Esophagus muscularis mucosa (tissue), 4 donors: ENCODE measurements at places on chromosomes 12 and 14. TPM values are rescaled to one million over a fixed set of nuclear protein-coding genes. Genes with fewer than 3 reads are reported as not detected.

The PTGR2 gene
- total RNA-seq, result 4.4 TPM

The PPFIA2 gene
- total RNA-seq, result 2.9 TPM

The ZBTB42 gene
- total RNA-seq, result 2.5 TPM

The ASPG gene
- total RNA-seq, result 0.33 TPM

The GDF3 gene
- 0.40 TPM for total RNA-seq

The GUCY2C gene
- not detected for total RNA-seq

The MIPOL1 gene
- 21.2 TPM for total RNA-seq

The SMIM41 gene
- total RNA-seq, result 2.1 TPM

The TROAP gene
- 0.80 TPM for total RNA-seq

DNA sequence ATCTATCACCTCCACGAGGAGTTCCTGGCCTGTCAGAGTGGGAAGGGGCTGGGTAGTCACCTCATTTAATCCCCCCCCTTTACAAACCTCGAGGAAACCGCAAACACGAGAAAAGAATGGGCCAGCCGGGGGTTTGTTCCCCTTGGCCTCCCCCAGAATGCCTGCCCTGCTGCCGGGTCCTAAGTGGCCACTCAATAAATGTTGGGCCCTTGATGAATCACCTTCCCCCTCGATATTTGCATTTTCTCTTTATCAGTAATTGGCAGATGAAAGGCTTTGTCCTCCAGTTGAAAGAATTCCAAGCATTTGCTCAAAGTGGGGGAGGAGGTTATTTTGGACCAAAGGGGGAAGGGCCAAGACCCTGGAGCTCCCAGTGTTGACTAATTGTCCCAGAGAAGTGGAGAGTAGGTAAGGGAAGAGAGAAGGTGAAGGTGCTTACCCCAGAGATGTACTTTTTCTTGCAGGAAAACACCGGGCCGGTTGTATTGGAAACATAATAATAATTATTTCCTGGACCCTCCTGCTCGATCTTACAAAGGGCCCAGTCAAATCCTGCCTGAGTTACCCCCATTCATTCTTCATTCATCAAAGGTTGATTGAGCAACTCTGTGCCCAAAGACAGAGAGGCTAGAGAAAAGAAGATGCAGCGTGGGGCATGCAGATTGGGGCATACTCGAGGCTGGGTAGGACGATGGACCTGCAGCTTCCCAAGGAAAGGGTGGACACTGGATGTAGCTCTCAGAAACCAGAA lies 1.9 kb upstream of the KDM2B start:
- H3K36me3 ChIP-seq, result no peaks in the 10 kb centered on the region
- H3K4me1 ChIP-seq, result peaks cover 40% of the 10 kb centered on the region
- peak overlapping the region; percentile 93 for H3K27ac ChIP-seq
- no peaks in the 10 kb centered on the region for H3K27me3 ChIP-seq

GRCh38 chr14:76759589-76759988 lies 1.7 kb upstream of the VASH1 start:
- H3K36me3 ChIP-seq, result no peaks in the 10 kb centered on the region
- DNase-seq, result no peak
- peaks cover 5% of the 10 kb centered on the region for H3K4me1 ChIP-seq
- H3K27me3 ChIP-seq, result no peaks in the 10 kb centered on the region

DNA sequence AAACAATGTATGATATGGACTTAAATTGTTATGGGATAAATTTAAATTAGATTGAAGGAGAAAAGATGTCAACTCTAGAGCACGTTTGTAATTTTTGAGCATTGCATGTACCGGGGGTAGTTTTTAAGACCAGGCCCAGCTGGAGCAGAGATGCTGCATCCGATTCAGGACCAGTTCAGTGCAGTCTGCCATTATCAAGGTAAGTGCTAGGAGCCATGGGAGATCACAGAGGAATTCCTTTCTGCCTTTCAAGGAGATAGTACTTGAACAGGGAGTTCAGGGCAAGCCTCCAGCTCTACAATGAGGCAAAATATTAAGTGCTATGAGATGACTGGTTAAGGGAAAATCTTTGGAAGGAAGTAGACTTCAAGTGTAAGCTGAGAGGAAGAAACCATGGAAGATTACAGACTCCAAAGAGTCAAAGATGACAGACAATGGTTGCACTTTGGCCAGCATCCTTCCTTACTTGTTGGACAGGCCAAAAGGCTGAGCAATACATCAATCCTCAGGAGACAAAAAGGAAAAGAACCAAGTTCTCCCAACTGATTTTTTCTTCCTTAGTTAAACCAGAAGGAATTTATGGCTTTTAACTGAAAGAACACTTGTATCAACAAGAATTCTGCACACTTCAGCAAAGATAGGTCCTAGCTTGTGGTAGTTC lies 113.2 kb upstream of the HIF1A start:
- H3K4me1 ChIP-seq, result peaks cover 27% of the 10 kb centered on the region
- peak overlapping the region; percentile 71 for H3K27ac ChIP-seq
- no peaks in the 10 kb centered on the region for H3K27me3 ChIP-seq
- peak; percentile 21 for DNase-seq
- no peaks in the 10 kb centered on the region for H3K36me3 ChIP-seq

DNA sequence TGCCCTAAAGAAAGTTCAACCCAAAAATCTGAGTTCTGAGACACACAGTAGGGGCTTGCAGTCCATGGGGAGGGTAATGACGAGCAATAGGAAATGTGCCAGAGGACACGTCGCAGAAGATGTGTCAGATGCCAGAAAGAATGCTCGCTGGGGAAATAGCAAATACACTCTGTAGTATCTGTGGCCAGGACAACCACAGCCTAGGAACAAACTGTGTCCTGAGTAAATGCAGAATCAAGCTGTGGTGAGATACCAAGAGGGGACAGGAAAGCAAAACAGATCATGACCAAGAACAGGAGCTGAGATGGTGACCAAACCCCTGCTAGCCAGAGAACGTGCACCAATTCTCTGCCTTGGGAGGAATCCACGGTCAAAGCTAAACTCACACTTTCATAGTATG lies 9.1 kb downstream of the CRACR2A start:
- H3K27me3 ChIP-seq, result no peaks in the 10 kb centered on the region
- no peak for DNase-seq
- H3K36me3 ChIP-seq, result no peaks in the 10 kb centered on the region
- H3K27ac ChIP-seq, result no peak overlapping the region
- H3K4me3 ChIP-seq, result no peak overlapping the region
- no peaks in the 10 kb centered on the region for H3K4me1 ChIP-seq

DNA sequence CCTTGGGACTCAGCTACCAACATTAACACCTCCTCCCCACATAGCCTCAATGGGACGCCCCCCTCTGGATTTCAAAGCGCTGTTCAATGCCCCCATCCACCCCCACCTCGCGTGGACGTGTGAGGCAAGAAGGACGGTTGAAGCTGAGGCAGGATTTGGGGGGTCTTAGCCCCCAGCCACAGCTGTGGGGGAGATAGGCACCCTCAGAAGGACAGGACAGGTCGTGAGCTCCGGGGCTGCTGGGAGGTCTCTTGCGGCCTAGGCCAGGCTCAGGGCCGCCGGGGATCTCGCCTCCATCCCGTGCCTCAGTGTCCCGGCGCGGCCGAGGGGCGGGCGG lies 8.3 kb upstream of the SP7 start:
- H3K27me3 ChIP-seq, result no peaks in the 10 kb centered on the region
- peak overlapping the region; percentile 81 for H3K4me3 ChIP-seq
- DNase-seq, result no peak
- H3K4me1 ChIP-seq, result peaks cover 11% of the 10 kb centered on the region

GRCh38 chr14:74583689-74584434 lies 28.2 kb downstream of the LTBP2 start:
- no peak overlapping the region for H3K4me3 ChIP-seq
- H3K4me1 ChIP-seq, result peaks cover 52% of the 10 kb centered on the region
- no peaks in the 10 kb centered on the region for H3K27me3 ChIP-seq
- H3K36me3 ChIP-seq, result no peaks in the 10 kb centered on the region
- no peak overlapping the region for H3K27ac ChIP-seq
- no peak for DNase-seq

DNA sequence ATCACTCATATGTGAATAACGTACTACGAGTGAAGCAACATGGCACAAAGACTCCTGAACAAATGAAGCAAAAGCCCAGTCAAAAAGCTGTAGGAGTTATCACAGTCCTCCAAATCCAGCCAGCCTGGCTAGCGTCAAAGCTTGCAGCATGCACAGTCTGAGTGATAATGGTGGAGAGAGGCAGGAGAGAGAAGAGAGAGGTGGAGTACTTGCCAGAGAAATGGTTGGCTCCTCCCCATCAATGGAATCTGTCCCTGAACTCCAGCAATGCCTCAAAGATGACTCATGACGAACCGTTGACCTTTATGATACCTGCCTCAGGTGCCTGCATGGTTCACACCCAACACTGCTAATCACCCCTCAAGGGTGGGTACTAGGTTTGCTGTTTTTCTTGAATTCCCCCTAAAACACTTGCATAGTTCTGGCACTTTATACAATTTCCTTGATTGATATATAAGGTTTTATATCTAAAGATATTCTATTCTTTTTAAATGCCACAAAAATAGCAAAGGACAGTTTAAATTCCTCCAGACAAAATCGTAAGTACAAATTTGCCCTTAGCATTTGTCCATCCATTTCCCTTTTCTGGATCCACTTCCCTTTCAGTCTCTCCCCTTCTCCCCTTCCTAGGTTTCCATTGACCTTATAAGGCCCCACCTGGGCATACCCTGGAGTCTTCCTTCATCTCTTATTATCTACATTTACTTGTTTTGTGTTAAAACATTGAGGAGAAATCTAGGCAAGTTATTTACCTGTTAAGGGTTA lies 10.2 kb downstream of the ARHGDIB start:
- no peaks in the 10 kb centered on the region for H3K36me3 ChIP-seq
- H3K27me3 ChIP-seq, result no peaks in the 10 kb centered on the region
- DNase-seq, result no peak

GRCh38 chr12:81077686-81078441 lies at the start of gene ACSS3:
Gene ACSS3, plus strand, starts transcription at chr12:81078079. Its CDS starts 42 bp downstream, at chr12:81078121.
- H3K27ac ChIP-seq, result peak within 1 kb of the TSS; percentile 58
- peak within 1 kb of the TSS; percentile 57 for H3K4me3 ChIP-seq

DNA sequence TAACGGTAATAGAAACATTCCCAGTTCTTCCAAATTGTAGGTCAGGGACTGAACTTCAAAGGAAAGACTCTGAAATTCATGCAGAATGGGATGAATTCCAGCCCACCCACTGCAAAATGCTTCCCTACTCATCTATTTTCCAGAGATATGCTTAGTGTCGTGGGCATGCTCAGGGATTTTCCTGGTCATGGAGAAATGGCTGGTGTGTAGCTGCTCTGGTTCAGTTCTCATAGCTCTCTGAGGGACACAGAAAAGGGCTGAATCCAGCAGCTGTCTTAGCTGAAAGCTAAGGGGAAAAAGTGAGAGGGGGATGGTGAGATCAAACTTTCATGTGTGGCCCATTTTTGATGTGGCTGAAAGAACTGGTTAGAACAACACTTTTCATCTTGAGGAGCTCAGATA lies 72.9 kb upstream of the KRAS start:
- no peak overlapping the region for H3K4me3 ChIP-seq
- no peaks in the 10 kb centered on the region for H3K27me3 ChIP-seq

- peaks cover 2% of the 10 kb centered on the region for H3K36me3 ChIP-seq
- no peaks in the 10 kb centered on the region for H3K27me3 ChIP-seq
These were observed 6.9 kb downstream of the GALNT4 start for GRCh38 chr12:89517720-89518119.

- H3K4me1 ChIP-seq, result peaks cover 45% of the 10 kb centered on the region
- DNase-seq, result no peak
These were observed 20.6 kb downstream of the CCDC92 start for GRCh38 chr12:123952037-123952436.

- H3K4me3 ChIP-seq, result no peak overlapping the region
- DNase-seq, result no peak
- H3K36me3 ChIP-seq, result no peaks in the 10 kb centered on the region
- H3K27ac ChIP-seq, result no peak overlapping the region
- H3K27me3 ChIP-seq, result no peaks in the 10 kb centered on the region
- H3K4me1 ChIP-seq, result peaks cover 50% of the 10 kb centered on the region
These were observed 72.1 kb downstream of the PLEKHA5 start for GRCh38 chr12:19201661-19202060.

GRCh38 chr12:116323406-116324386 lies 46.2 kb upstream of the MED13L start:
- no peaks in the 10 kb centered on the region for H3K27me3 ChIP-seq
- H3K4me3 ChIP-seq, result no peak overlapping the region
- DNase-seq, result no peak
- H3K27ac ChIP-seq, result no peak overlapping the region
- H3K36me3 ChIP-seq, result no peaks in the 10 kb centered on the region

DNA sequence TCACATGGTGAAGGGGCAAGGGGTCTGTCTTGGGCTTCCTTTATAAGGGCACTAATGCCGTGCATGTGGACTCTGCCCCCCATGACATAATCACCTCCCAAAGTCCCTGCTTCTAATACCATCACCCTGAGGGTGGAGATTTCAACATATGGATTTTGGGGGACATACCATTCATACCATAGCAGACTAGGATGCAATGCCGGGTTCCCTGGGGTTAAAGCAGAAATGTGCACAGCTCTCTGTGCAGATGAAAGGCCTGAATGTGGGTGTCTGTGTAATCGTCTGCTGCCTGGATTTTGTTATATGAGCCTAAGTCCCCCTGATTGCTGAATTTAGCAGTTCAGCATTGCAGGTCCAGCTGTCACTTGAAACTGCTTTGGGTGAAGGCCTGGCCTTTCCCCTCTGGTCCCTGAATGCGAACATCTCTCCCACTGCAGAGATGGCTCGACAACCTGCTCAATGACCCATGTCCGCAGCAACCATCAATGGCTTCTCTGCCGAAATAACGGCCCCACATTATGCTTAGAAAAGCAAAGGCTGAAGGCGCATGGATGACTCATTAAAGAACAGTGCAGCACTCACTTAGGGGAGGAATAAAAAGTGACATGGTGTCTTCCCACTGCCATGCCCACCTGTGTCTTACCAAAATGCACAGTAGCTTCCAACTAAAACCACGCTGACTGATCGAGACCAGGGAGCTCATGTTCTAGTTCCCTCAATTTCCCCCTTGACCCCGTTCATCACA lies 286.3 kb downstream of the DPF3 start:
- H3K4me1 ChIP-seq, result no peaks in the 10 kb centered on the region
- peak; percentile 87 for DNase-seq
- no peaks in the 10 kb centered on the region for H3K27me3 ChIP-seq

GRCh38 chr14:20614038-20614840 lies 23.1 kb upstream of the RNASE12 start:
- H3K36me3 ChIP-seq, result no peaks in the 10 kb centered on the region
- no peaks in the 10 kb centered on the region for H3K27me3 ChIP-seq

GRCh38 chr14:92737206-92737605 lies 11.2 kb downstream of the LGMN start:
- no peak overlapping the region for H3K27ac ChIP-seq
- peaks cover 20% of the 10 kb centered on the region for H3K36me3 ChIP-seq
- no peaks in the 10 kb centered on the region for H3K4me1 ChIP-seq
- no peak for DNase-seq
- H3K27me3 ChIP-seq, result no peaks in the 10 kb centered on the region
- no peak overlapping the region for H3K4me3 ChIP-seq

DNA sequence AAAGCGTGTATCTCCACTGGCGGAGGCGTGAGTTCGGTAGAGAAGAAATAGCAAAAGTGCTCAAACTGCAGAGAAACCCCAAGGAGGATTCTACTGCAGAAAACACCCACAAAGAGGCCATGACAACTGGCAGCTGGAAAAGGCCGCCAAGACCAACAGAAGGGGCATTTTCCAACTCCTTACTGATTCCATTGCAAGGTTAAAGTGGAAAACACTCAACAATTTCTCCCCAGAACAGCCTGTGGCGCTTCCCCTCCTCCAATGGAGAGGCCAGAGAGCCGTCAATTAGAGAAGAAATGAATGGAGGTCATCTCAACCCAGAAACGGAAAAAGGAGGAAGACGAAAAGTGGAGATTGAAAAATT lies 618 bp upstream of the ANKRD52 start:
- peaks cover 33% of the 10 kb centered on the region for H3K4me1 ChIP-seq
- H3K27ac ChIP-seq, result peak overlapping the region; percentile 93
- H3K27me3 ChIP-seq, result no peaks in the 10 kb centered on the region
- DNase-seq, result no peak

- no peak overlapping the region for H3K27ac ChIP-seq
- no peak overlapping the region for H3K4me3 ChIP-seq
- no peaks in the 10 kb centered on the region for H3K27me3 ChIP-seq
- H3K4me1 ChIP-seq, result no peaks in the 10 kb centered on the region
These were observed 8.8 kb downstream of the PLXNC1 start for GRCh38 chr12:94157181-94157580.
